ENCODE measurements at places on chromosomes 6 and 20. TPM values are rescaled to one million over a fixed set of nuclear protein-coding genes. Genes with fewer than 3 reads are reported as not detected.

The LST1 gene
- total RNA-seq = not detected

The ANGPT4 gene
- not detected for total RNA-seq

The ANKRD66 gene
- not detected for total RNA-seq

The TLDC2 gene
- total RNA-seq = not detected

The NKX2-2 gene
- not detected for total RNA-seq

DNA sequence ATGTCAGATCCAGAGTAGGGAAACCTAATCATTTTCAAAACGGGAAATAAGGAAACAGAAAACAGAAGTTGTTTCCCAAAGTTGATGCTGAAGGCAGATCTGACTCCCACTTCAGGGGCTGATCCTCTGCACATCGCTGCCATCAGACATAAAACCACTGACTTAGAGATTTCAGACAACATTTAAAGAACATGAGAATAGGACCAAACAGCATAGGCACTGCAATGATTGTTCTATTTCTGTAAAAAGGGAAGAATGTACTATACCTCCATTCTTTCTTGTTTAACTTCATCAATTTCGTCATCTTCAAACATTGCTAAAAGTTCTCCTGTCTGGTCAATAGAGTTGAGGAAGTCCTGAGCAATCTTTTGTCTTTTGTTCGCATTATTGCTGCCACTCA, 324.7 kb upstream of the RUNX2 start:
- no peak for DNase-seq
- no peaks in the 10 kb centered on the region for H3K4me1 ChIP-seq
- no peaks in the 10 kb centered on the region for H3K27me3 ChIP-seq
- no peak overlapping the region for H3K27ac ChIP-seq

DNA sequence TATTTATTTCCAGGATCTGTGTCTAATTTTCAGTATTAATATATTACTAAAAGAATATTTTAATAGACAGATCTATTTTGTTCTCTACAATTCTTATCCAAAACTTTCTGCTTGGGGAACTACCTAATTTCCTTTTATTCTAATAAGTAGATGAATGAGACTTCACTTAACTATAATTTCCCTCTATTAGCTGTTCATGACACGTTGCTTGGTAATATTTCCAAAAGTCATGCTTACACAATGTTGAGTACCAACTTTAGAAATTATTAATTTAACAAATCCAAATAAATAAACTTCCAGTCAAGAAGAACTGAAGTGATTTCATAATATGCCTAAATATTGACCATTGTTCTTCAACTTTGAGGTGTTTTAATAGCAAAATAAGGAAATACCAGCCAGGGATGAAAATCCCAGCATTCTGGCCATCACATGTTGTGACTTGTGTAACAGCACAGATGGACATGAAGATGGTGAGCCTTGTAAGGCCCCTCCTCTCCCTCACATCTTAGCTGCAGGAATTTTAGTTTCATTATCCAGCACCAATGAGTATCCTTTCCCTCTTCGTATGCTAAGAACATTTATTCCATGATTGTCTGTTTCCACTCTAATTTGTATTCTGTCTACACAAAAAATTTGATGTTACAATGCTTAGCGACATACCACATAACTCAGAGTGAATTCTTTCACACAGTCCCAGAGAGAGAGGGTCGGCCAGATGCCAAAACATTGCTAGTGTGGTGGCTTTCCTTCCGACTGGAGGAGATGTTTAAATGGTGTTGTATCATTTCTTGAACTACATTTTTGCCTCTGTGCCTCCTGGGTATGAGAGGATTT, 137.5 kb downstream of the FOXA2 start:
- H3K27me3 ChIP-seq = no peaks in the 10 kb centered on the region
- no peak overlapping the region for H3K4me3 ChIP-seq
- no peaks in the 10 kb centered on the region for H3K4me1 ChIP-seq
- no peak overlapping the region for H3K27ac ChIP-seq

DNA sequence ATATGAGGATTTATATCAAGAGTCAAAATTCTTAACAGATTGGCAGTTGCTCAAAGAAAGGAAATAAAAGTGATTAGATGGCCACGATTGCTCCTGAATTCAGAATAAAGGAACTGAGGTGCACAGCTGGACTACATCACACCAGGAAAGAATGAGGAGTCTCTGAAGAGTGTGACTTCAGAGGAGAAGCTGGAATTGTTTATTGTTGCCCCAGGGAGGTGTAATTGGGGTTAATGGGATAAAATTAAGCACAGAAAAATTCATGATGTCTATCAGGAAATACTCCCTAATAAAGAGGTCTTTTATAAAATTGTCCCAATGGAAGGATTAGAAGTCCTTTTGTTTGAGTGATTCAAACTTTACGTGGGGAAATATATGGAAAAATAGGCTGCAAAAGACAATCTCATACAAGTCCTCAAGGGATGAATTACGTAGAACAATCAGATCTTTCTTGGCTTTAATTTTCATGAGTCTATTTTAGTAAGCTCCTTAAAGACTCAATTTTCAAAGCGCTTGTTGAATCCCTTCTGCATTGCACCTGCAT, 208.6 kb upstream of the RNF217 start:
- H3K27me3 ChIP-seq = no peaks in the 10 kb centered on the region
- no peaks in the 10 kb centered on the region for H3K36me3 ChIP-seq
- H3K4me3 ChIP-seq = no peak overlapping the region
- peaks cover 2% of the 10 kb centered on the region for H3K4me1 ChIP-seq

DNA sequence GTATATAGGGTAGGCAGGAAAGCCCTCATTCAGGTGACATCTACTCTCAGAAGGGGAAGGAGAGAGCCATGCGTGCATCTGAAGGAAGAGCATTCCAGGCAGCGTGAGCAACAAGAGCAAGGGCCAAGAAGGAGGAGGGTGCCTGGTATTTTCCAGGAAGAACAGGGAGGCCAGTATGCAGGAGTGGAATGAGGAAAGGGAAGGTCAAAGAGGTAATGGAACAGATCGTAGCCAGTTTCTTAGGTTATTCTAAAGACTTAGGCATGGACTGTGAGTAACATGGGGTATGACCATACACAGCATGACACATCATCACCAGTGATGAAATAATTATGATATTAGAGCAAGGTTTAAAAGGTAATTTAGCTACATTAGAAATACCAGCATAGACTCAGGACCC, 24.1 kb downstream of the ALDH8A1 start:
- no peaks in the 10 kb centered on the region for H3K27me3 ChIP-seq
- no peak overlapping the region for H3K27ac ChIP-seq
- no peak overlapping the region for H3K4me3 ChIP-seq
- H3K4me1 ChIP-seq = no peaks in the 10 kb centered on the region

DNA sequence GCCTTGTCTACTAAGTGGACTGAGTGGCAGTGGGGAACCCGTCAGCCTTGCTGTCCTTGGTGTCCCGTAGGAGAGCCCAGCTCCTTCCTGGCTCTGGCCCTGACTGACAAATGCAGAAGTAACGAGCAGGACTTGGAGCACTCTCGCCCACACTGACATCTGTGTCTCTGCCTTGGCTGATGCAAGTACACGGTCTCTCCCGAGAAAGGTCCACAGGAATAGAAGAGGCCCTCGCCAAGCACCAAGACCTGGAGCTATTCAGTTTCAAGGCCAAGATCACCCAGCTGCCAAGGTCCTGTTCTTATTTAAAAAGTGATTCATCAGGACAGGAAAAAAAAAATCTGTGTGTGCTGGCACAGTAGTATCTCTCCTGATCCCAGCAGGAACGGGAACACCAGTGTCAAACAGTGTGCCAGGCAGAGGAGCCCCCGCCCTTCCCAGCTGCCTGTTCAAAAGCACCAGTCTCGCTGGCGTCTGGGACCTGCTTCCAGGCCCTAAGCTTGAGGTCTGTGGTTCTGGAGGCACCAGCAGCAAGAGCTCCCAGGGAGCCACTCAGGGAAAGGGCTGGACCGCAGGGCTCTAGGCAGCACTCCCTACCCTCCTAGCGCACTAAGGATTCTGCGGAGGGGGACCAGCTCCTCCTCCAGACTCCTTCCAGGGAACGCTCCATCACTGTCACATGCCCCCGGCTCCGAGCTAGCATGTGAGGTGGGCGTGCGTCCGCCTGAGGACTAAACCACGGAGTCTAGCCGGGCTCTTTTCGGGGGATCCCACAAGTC, 376.9 kb downstream of the RNGTT start:
- no peak overlapping the region for H3K4me3 ChIP-seq
- peaks cover 20% of the 10 kb centered on the region for H3K27me3 ChIP-seq
- no peak for DNase-seq
- no peak overlapping the region for H3K27ac ChIP-seq
- no peaks in the 10 kb centered on the region for H3K4me1 ChIP-seq

- no peaks in the 10 kb centered on the region for H3K4me1 ChIP-seq
- H3K27me3 ChIP-seq = no peaks in the 10 kb centered on the region
- no peaks in the 10 kb centered on the region for H3K36me3 ChIP-seq
These were observed 17.5 kb downstream of the PPARD start for GRCh38 chr6:35359744-35360348.

DNA sequence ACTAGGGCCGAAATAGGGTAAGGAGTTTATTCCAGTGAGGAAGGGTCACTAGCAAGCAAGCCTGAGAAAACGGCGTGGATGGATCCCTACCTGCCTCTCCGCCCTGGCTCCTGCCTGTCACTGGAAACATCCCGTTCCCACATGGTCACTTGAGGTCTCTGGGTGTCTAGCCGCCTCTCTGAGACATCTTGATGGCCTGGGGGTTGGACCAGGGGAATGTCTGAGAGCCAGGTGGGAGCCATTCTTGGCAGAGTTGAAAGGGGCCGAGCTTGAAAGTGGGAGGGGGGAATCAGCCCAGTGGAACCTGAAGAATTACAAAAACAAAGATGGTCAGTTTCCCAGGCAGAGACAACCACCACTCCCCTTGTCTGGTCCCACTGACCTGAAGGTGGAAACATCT, 961 bp downstream of the CCHCR1 start:
- no peak overlapping the region for H3K4me3 ChIP-seq
- peaks cover 2% of the 10 kb centered on the region for H3K36me3 ChIP-seq
- no peak for DNase-seq
- H3K27me3 ChIP-seq = no peaks in the 10 kb centered on the region
- peaks cover 13% of the 10 kb centered on the region for H3K4me1 ChIP-seq

- no peaks in the 10 kb centered on the region for H3K36me3 ChIP-seq
- no peaks in the 10 kb centered on the region for H3K4me1 ChIP-seq
- H3K4me3 ChIP-seq = no peak overlapping the region
- H3K27me3 ChIP-seq = peaks cover 11% of the 10 kb centered on the region
- H3K27ac ChIP-seq = no peak overlapping the region
These were observed 132.9 kb downstream of the PRDM13 start for GRCh38 chr6:99739526-99739925.

DNA sequence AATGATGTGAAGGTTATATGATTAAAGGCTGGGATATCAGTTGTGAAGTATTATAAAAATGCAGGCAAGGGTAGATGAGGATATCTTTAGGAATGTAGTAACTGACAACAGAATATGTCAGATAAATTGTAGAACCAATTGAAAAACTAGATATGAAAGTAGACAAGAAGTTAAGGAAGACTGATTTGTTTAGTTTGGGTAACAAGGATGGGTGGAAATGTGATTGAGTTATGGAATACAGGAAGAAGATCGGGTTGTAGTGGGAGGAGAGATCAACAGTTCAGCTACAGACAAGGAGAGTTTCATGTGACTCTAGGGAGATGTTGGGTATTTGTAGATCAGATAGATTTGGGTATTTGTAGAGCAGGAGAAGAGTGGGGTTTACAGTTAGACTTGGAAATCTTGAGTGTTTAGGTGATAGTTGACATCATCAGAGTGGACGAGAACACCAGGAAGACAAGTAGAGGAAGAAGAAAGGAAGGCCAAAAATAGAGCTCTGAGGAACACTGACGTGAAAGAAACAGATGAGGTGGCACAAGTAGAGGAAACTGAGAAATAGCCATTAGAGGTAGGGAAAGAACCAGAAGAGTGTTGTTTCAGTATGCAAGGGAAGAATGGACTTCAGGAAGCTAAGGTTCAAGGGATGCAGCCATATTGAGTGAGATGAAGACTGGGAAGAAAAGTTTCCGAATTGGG, 12.1 kb upstream of the TSPYL1 start:
- H3K4me3 ChIP-seq = no peak overlapping the region
- DNase-seq = no peak
- peaks cover 12% of the 10 kb centered on the region for H3K27me3 ChIP-seq
- no peaks in the 10 kb centered on the region for H3K36me3 ChIP-seq
- H3K27ac ChIP-seq = no peak overlapping the region
- H3K4me1 ChIP-seq = no peaks in the 10 kb centered on the region

DNA sequence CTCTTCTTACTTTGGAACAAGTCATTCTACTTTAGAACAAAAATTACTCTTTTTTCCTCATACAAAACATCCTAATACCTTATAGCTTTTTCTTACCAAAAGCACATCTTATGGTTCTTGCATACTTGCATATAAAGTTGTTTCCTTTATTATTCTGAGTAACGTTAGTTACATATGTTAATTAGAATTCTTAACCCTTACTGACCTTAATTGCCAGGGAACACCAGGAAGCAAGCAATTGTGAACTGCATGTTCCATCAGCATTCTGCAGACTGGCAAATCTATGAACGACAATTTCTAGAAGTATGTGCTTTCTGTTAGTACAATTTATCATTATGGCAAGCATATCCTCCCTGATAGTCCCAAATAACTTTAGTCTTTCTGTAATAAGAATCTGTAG, 831.0 kb downstream of the C6orf118 start:
- H3K36me3 ChIP-seq = no peaks in the 10 kb centered on the region
- no peaks in the 10 kb centered on the region for H3K27me3 ChIP-seq
- DNase-seq = no peak
- no peak overlapping the region for H3K4me3 ChIP-seq

- no peaks in the 10 kb centered on the region for H3K4me1 ChIP-seq
- H3K36me3 ChIP-seq = no peaks in the 10 kb centered on the region
- DNase-seq = no peak
- H3K4me3 ChIP-seq = no peak overlapping the region
- peaks cover 12% of the 10 kb centered on the region for H3K27me3 ChIP-seq
These were observed 2.9 kb upstream of the F13A1 start for GRCh38 chr6:6323352-6323751.

Measured in Panc1 (cell line).